ENCODE measurements at places on chromosomes 2 and 18. TPM values are rescaled to one million over a fixed set of nuclear protein-coding genes. Genes with fewer than 3 reads are reported as not detected.

CD8A gene
- not detected for total RNA-seq

IL36RN gene
- total RNA-seq, result not detected

FSIP2 gene
- 0.08 TPM for total RNA-seq

CNRIP1 gene
- total RNA-seq, result 14.1 TPM

IGFBP5 gene
- total RNA-seq, result 246 TPM

QPCT gene
- 2.2 TPM for total RNA-seq

TRIM43 gene
- not detected for total RNA-seq

GALNT3 gene
- total RNA-seq, result 0.08 TPM

ICA1L gene
- 4.2 TPM for total RNA-seq

CFC1 gene
- not detected for total RNA-seq

Measured in smooth muscle cell of the coronary artery (primary cell).